CD4-positive, alpha-beta T cell treated with Interleukin-15 for 1 hour (primary cell): ENCODE measurements at places on chromosomes 2 and 18.

- DNase-seq, result no peak
Observed at GRCh38 chr2:186442885-186443284, 43.2 kb upstream of the ZC3H15 start.

- DNase-seq, result no peak
Observed at GRCh38 chr2:179809606-179810005, 51.8 kb downstream of the ZNF385B start.

DNA sequence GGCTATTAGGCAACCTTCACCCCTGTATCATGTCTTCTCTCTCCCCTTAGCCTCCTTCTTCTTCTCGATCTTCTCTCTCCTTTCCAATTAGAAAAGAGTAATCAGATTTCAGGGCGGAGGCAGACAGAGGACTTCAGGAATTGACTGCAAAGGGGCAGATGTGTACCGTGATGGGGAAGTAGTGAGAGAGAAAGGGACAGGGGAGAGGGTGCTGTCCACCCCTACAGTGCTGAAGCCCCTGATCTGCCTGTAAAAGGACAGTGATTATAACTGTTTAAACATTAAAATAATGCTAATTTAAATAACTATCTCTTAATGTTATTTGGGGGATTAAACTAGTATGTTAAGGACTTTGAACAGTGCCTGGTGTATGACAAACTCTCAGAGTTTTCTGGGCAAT, 178.5 kb downstream of the ACTR3 start:
- DNase-seq, result no peak

- no peak for DNase-seq
Observed at GRCh38 chr2:89781962-89782361, 1090.5 kb downstream of the RPIA start.

DNA sequence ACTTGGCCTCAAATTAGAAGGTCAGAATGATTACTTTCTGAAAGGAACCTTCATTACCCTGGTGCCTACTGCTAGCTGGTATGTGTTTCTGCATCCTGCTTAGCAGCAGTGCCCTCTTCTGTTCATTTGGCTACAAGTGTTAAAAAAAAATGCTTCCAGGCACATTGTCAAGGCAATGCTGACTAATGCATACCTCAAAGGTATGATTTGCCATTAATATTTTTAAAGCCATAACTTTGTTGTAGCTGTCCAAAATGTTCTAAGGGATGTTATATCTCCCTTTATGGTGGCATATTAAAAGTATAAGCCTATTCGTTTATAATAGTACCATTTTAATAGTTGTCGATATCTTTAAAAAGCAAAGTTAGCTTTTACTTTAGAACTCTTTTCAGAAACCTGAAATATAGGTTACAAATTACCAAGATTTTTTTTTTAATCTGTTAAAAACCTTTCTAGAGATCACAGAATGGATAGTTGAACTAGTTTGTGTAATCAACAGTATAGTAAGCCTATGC, 52.0 kb upstream of the FAM171B start:
- no peak for DNase-seq

GRCh38 chr2:24725956-24726355, 67.2 kb downstream of the PTRHD1 start:
- DNase-seq, result no peak

DNA sequence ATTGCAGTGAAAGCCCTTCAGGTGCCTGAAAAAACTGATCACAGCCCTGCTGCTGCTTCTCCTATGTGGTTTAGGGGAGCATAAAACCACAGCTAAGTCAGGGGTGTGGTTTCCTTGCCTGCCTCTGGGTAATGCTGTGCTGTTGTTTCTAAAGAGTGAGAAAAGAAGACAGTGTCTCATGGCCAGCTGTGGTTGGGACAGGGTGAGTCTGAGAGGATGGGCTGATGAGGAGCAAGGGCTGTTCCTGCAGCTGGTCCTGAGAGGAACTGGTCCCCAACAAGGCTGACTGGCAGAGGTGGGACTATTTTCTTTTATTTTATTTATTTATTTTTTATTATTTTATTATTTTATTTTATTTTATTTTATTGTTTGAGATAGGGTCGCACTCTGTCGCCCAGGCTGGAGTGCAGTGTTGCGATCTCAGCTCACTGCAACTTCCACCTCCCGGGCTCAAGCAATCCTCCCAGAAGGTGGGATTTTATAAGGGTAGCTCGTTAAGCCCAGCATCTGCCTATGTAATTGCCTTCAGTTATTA, 236.7 kb downstream of the FHOD3 start:
- no peak for DNase-seq

GRCh38 chr2:203681978-203682377, 24.5 kb upstream of the CD28 start:
- DNase-seq, result no peak

- DNase-seq, result no peak
Observed at GRCh38 chr2:155574941-155575340, 757.6 kb downstream of the NR4A2 start.
